Activated T-cell treated with anti-CD3 and anti-CD28 coated beads, Interleukin-2, amount 50 U/mL, for 72 hours (primary cell): ENCODE measurements at places on chromosomes 11 and 22. TPM values are rescaled to one million over a fixed set of nuclear protein-coding genes. Genes with fewer than 3 reads are reported as not detected.

The CCDC89 gene
- total RNA-seq = 0.90 TPM

DNA sequence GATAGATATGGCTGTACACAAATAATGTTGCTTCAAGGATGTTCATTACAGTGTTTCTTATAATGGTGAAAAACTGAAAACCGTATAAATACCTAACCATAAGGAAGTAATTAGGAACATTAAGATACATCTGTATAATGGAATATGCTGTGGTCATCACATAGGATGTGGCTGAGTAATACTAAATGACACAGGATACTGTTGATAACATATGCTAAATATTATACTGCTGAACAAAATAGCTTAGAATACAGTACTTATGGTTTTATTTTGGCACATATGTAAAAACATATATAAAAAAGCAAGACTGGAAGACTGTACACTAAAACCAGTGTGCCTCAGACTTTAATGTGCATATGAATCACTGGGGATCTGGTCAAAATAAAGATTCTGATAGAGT lies 43.8 kb downstream of the FBXO7 start:
- no peak for DNase-seq

- no peak for DNase-seq
Measured at GRCh38 chr11:88411265-88411664, 73.7 kb upstream of the CTSC start.

DNA sequence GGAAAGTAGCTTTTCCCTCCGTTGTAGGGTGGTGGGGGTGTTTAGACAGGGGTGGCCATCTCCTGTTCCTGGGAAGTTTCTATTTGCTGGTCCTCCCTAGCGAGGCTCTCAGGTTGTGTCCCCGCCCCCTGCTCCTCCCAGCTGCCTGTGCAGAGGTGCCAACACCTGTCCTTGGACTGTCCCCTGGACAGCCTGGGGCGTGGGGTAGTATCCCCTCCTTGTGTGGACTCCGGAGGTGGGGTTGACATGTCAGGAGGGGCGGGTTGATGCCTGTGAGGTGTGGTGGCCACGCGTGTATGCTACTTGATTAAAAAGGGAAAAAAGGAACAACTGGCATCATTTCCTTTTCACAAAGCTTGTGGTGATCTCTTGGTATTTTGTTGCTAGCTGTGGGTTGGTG lies 14.3 kb upstream of the RANBP1 start:
- no peak for DNase-seq

GRCh38 chr11:72283947-72284346 lies 40.0 kb upstream of the PHOX2A start:
- no peak for DNase-seq

The MAJIN gene
- 2.7 TPM for total RNA-seq
